ENCODE measurements at places on chromosomes 13 and 19.

DNA sequence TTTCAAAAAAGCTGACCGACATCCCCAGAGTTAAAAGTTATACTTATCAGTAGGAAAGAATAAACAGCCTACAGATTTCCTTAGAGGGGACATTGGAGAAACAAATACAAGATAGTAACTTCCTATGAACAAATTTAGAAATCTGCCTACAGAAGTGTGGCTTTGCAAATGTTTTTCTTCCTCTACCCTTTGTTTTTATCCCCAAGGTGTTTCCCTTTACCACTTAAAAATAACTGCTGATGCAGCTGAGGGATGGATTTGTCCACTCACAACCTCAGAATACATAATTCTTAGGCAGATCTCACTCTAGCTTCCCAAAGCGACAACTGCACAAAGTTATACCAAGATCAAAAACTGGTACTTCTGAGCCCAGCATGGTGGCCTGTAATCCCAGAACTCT is 20.9 kb downstream of the MED4 start:
- DNase-seq = no peak

DNA sequence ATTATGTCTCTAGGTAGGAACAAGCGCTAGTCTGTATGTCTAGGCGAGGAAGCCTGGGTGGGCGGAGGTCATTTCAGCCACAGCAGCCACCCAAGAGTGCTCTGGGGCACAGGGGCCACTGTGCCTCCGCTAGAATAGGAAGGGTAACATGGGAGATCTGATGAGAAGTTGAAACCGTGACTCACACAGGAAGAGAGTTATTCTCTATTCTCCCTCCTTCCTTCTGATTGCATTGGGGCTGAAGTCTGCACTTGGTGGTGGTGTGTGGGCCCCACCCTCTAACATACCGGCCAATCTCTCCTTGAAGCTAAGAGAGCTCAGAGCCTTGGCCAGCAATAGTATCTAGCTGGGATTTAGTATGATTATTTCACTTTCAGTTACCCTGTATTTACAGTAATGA is 20.3 kb upstream of the GGACT start:
- no peak for DNase-seq

DNA sequence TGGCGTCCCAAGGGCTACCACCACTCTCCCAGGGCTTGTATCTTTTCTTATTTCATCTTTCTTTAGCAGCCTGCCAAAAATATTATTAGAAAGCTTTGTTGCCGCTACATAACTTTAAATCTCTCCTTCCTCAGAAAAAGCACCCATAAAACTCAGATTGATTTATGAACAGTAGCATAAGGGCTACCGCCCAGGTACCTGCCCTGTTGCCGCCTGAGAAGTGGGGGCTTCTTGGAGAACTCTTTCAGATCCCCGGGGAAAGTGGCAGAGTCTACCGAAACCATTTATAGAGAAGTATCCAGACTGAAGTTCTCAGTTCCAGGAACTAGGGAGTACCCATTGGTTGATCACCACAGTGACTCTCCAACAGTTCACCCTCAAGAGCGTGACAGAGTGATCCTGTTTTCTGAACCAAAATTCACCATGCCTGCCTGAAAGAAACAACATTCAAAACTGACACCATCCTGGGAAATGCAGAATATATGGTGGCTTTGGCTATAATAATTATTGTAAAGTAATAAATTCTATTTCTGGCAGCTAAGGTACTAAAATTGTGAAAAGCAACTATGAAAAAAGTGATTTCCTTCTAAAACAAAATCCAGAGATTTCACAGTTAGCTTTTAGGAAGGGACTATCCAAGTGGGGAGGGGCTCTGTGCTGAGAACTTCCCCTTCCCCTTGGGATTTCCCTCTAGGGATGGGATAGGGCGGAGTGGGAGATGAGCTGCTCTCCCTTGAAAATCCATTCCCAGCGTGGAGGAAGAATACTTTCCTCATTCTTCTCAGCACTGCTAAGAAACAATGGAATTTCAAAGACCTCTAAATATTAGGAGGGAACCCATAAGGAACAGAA is 877 bp upstream of the N4BP2L1 start:
- DNase-seq = no peak

DNA sequence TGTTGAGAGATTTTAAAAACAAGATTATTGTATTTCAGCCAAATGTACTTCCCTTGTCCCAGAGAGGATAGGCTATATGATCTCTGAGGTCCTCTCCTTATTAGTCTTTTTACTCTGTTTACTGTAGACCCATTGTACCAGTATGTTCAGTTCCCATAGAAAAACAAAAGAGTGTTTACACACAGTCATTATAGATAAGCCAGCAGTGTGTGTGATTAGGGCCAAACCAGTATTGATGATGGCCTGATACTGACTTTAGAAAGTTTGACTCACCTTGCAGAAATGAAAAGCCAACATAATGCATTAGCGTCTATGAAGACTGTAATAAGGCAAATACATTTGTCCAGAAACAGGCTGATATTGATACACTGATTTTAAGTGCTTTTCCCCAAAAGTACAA is 6.2 kb downstream of the MTUS2 start:
- no peak for DNase-seq

DNA sequence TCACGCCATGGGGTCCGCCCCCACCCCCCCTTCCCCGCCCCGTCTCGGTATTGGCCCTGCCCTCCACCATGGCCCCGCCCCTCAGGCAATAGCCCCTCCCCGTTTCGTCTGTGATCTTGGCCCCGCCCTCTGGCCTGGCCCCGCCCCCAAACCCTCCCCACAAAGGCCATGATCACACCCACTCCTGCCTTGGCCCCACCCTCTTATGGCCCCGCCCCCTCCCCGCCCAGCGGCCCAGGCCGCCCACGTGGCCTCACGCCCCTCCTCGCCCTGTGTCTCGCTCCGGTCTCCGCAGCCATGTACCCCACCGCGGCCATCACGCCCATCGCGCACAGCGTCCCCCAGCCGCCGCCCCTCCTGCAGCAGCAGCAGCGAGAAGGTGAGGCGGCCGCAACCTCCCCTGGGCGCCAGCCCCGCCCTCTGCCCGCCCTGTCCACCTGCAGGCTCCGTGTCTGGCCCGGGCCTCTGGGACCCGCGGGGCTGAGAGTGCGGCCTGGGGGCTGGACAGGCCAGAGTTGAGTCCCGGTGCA is 61.3 kb downstream of the CELF5 start:
- DNase-seq = no peak

GRCh38 chr19:32649751-32650150 is 25.2 kb downstream of the ANKRD27 start:
- no peak for DNase-seq
